NCI-H187 (cell line): ENCODE measurements at places on chromosomes 16 and 17.

GRCh38 chr17:17763734-17764133 is 73.1 kb downstream of the SREBF1 start:
- no peak for DNase-seq

DNA sequence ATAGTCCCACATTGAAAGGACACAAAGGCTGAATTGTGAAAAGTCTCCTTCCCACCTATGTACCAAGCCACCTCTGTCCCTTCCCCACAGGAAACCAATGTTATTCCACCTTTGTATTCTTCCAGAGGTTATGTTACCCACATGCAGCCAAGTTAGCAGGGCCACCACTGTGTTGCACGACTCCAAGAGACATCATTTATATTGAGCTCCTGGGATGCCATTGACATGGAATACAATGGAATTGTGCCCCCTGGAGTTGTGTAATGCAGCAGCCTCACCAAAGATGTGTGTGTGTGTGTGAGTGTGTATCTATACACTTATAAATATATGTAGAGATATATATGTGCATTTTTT is 21.6 kb upstream of the MSI2 start:
- DNase-seq, result no peak

DNA sequence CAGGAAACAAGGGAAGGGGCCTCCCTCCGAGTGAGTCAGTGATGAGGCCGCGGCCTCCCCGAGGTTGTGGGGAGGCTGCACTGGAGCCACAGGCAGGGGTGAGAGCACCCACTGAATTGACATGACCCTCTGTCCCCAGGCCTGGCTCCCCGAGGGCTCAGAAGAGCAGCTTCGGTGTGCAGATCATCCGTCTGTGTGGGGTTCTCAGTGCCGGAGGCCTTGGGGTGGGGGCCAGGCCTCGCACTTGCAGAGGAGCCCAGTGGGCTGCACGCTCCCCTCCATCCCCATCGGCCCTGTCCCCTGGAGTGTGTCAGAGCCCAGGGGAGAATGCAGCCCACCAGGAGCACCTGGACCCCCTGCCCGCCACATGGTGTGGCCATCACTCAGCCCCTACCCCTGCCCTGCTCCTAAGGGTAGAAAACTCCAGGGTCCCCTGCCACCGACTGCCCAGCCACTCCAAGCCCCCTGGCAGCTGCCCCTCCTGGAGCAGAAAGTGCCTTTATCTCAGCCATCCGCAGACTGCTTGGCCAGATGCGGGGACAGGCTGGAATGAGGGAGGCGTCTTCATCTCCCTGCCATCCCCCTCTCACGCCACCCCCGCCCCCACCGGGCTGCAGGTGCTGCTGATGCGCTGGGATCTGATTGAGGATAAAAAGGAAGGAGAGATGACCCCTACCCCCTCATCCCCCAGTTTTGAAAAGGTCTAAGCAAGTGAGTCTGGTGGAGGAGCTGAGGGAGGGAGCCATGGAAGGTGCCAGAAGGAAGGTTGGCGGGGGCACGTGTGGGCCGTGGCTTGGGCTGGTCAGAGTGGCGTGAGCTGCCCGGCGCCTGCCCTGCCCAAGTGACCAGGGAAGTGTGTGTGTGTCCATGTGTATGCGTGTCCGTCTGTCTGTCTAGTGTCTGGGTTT is 358.3 kb downstream of the SEC14L1 start:
- DNase-seq, result no peak

DNA sequence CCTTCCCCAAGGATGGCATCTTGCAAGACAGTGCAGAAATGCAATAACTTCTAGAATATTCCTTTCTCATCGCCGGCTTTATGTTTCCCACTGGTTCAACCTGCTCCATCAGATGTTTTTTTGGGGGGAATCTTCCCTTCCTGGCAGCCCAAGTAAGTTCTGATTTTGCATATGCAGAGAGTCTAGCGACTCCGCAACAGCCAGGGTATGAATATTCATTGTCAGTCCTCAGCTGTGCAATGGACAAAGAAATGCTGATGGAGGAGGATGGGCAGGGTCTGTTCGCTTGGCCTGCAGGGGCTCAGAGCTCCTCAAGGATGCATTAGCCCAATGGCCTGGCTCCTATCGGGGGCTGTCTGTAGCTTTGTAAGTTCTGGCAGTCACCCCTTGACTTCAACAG is 358.8 kb upstream of the CCL2 start:
- DNase-seq, result no peak

- no peak for DNase-seq
Measured at GRCh38 chr17:44826123-44826790, 3.8 kb downstream of the GJC1 start.

DNA sequence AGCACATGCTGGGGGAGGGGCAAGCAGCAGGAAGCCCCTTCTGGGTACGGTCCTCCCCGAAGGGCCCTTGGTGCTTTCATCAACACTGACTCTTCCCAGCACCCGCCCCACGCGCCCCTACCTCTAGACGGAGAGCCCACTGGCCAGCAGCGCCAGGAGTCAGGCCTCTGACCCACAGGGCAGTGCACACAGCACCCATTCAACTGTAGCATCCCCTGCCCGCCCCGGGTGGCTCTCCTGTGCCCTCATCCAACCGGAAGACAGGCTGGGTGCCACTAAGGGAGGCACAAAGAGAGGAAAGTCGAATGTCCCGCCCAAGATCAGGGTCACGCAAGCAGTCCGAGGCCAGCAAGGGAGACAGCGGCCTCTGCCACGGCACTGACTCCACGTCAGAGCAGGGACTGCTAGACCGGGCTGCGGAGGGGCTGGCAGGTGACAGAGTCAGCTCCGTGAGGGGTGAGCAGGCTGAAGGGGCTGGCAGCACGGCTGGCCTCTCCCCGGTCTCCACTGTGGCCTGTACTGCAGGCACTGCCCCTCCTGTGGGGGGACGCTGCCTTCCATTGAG is 9.8 kb downstream of the MSRB1 start:
- DNase-seq, result no peak

DNA sequence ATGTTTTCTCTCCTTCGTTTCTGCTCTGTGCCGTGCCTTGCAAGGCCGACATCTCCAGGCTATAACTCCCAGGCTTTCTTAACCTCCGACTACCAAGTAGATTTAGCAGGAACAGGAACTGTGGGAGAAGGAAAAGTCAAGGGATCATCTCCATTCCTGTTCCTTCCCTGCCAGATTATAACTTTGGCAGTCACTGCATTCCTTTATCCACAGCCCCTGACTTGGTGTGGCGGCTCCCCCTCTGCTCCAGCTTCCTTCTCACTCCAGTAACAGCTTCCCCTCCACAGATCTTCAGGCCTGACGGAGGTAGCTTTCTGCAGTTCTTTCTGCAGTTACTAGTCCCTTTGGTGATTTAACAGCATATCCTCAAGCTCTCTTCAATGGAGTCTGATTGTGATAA is 234.6 kb upstream of the MON1B start:
- no peak for DNase-seq

- no peak for DNase-seq
Measured at GRCh38 chr17:8954339-8954738, 11.2 kb downstream of the PIK3R5 start.

GRCh38 chr17:42409523-42410318 is 13.3 kb downstream of the CAVIN1 start:
- DNase-seq, result no peak

GRCh38 chr16:78962457-78962929 is 638.0 kb downstream of the MAF start:
- DNase-seq, result no peak

- DNase-seq, result no peak
Measured at GRCh38 chr17:16150251-16150856, 65.0 kb downstream of the NCOR1 start.

DNA sequence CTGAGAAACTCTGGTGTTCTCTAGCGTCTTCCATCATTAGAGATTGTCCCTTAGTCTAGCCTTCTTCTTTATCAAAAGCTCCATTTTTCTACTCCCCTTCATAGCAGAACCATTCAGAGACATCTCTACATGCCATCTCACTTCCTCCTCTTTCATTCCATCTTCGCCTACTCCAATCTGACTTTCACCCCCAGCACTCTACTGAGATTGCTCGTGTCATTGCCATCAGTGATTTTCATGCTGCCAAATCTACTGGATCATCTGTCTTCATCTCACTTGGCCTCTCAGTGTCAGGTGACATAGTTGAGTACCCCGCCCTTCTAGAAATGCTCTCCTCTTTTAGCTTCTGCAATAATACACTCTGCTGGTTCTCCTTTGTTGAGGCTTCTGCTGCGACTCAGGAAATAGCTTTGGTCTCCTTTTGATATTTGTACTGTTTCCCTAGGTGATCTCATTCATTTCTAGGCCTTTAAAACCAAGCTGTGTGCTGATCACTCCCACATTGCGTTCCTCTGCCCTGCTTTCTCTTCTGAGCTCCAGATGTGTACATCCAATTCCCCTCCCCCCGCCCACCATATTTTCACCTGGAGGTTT is 119.1 kb downstream of the FTO start:
- DNase-seq, result no peak

- no peak for DNase-seq
Measured at GRCh38 chr16:65249768-65250167, 127.9 kb upstream of the CDH11 start.

GRCh38 chr16:70687671-70688245 is 1.9 kb upstream of the MTSS2 start:
- no peak for DNase-seq

DNA sequence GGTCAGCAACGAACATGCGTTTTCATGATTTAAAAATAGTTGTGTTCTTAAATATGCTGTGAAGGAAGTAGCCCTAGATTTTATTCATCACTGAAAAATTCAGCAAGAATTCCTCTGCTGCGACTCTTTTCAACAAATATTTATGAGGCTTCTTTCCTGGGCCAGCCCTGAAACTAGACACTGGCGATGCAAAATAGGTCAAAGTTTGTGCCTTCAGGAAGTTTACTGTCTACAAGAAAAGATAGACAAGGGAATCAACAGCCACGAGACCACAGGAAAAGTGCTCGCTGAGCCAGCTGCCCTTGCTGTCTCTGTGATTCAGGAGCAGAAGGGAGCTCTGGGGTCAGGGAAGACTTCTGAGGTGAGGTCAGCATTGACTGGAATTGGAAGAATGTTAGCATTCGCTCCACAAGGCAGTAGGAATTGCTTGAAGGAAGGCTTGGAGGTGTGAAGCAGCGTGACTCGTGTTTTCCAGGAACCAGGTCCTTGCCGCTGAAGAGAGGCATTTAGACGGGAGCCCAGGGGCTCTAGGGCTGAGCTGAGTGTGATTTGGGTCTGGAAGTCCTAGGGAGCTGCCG is 1.9 kb upstream of the RPL26 start:
- no peak for DNase-seq
